ENCODE measurements at places on chromosomes 7 and 10.
A peak's percentile ranks its signal among the peaks of the same experiment; 100 is the strongest.

- DNase-seq: peak; percentile 84
These were observed 29.6 kb downstream of the STAM start for GRCh38 chr10:17673471-17674061.

GRCh38 chr10:79404231-79404609, 41.2 kb downstream of the ZCCHC24 start:
- no peak for DNase-seq

DNA sequence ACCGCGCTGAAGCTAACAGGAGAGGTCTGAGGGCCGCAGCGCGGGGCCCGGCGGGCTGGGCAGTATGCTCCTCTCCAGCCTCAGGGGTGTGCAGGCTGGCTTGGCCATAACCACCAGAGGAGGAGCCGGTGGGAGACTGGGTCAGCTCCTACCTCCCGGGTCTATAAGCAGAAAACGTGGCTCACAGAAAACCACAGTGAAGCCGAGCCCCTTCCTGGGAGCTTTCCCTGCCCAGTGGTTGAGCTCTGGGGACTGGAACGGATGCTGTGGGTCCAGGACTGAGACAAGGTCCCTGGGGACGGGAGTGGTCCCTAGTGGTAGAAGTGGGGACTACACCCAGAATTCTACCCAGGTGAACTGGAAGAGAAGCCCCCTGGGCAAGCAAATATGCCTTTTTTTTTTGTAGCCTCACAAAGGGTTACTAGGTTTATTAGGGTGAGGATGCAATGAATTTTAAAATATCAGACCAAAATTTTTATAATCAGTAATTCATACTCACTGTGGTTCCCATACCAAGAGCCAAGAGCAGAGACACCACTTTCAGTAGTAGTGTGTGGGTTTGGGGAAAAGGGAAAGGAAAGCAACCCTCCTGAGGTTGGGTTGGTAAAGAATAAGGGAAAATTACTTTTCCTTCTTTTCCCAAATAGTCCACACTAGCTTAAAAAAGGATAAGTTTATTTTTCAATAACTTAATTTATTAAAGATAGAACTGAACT, 67.9 kb upstream of the PRKCQ start:
- DNase-seq: no peak

- DNase-seq: no peak
These were observed 235.4 kb downstream of the MAGI2 start for GRCh38 chr7:79217976-79218626.

DNA sequence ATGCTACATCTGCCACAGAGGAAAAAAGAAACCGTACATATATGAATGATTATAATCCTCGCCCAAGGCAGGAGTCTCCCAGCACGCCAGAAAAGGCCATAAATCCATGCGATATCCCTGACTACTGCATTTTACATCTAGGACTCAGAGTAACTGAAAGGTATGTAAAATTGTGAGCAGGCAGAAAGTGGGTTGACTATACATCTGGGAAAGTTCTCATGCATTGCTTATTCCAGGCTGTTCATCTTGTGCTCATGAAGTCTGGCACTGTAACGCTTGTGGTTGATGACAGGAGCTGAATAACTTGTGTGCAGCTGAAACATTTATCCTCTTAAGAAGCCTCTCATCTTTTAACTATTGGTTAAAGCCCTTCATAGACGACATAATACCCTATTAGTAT, 193.4 kb upstream of the STEAP4 start:
- DNase-seq: no peak

DNA sequence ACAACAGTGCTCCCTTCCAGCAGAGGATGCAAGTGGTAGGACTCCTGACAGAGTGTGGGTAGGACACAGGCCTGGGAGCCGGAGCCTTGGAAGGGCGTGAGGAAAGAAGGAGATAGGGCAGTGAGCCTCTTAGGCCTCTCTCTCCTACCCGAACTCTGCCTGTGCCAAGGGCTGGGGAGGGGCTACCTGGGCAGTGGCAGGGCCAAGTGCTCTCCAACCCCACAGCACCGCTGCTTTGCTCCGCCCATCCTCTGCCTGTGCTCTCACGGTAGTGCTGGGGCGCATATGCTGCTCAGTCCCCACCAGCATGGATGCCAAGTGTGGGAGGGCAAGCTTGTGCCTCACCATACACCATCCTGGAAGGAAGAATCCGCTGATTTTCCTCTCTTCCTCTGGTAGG, 7.5 kb downstream of the FAM131B start:
- DNase-seq: no peak

DNA sequence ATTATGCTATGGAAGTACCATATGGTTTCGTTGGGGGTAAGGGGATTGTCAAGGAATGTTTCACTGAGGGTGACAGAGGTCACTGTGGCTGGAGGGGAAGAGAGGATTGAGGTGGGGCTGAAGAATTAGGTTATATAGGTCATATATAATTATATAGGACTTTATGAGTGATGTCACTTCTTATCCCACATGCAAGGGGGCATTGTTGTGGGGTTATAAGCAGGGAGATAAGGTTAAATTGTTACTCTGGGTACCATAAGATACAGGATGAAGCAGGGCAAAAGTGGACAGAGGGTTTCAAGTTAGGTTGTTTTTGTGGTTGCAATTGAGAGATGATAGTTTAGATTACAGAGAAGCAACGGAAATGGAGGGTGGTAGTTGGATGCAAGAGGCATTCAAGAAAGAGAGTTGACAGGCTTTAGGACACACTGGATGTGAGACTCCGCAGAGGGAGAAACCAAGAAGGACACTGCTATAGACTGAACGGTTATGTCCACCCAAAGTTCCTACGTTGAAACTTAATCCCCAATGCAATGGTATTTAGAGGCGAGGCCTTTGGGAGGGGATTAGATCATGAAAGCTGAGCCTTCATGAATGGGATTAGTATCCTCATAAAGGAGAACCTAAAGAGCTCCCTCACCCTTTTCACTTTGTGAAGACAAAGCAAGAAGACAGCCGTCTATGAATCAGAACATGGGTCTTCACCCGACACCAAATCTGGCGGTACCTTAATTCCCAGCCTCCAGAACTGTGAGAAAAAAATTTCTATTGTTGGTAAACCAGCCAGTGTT, 7.0 kb upstream of the PRR15 start:
- no peak for DNase-seq

DNA sequence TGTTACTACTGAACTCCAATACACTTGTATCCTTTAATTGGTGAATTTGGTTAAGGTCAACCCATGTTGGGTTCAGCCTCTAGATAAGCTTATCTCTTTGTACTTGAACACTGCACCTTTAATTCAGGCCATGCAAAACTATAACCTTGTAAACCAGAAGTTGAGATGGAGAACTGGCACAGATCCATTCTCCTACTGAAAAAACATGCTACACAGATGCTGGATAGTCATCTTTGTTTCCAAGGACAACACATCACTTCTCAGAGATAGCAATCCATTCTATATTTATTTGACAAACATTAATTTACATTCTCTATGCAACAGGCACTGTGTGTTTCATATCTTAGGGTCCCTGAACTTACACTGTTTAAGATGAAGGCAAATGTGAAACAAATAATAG, 2.9 kb upstream of the CDK14 start:
- DNase-seq: no peak

GRCh38 chr10:44862924-44863323, 48.2 kb upstream of the TMEM72 start:
- no peak for DNase-seq

GRCh38 chr10:61110188-61110844, 166.3 kb upstream of the RHOBTB1 start:
- DNase-seq: peak; percentile 67

Data from AG04449 (cell line).